ENCODE measurements at places on chromosomes 16 and 17.
A peak's percentile ranks its signal among the peaks of the same experiment; 100 is the strongest.

GRCh38 chr17:2368359-2368758 is 31.1 kb downstream of the SGSM2 start:
- no peak for DNase-seq

DNA sequence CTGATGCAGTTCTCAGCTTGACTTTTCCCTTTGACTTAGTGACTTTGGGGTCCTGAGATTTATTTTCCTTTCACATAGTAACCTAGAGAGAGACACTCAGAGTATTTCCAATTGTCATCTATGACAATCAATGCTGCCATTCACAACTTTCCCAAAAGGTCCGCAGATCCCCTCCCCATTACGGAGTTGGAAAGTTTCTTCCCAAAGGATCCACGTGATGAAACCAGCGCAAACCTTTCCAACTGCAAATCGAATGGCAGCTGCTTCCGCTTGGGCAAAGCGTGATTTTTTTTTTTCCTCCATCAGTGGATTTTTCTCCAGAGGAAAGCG is 538 bp upstream of the FCSK start:
- no peak for DNase-seq

DNA sequence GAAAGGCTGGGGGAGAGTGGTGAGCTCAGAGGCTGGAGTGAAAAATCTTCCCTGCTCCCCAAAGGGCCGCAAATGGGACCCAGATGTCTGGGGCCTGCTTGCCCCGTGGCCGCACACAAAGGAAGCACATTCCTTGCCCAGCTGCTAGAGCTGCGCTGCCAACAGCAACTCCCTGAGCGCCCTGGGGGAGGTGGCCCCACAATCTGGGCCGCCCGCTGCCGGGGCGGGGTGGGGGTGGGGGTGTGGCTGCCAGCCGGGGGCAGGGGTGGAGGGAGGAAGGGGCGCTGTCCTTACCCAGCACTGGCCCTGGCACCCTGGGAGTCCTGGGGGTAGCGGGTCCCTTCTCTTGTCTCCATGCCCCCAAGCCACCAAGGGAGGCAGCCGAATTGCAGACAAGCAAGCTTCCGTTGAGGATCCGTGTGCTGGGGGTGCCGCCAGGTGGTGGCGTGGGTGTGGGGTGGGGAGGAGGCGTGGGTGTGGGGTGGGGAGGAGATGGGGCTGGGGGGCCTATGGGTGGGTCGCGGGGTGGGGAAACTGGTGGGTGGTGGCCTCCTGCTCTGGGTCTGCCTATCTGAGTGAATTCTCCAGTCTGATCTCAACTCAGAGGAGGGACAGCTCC is 48.4 kb upstream of the PABPN1L start:
- no peak for DNase-seq

- DNase-seq: no peak
Observed at GRCh38 chr17:2420176-2420575, 19.3 kb upstream of the MNT start.

- no peak for DNase-seq
Observed at GRCh38 chr16:24493821-24494220, 45.5 kb upstream of the RBBP6 start.

- no peak for DNase-seq
Observed at GRCh38 chr16:51012396-51012795, 138.7 kb downstream of the SALL1 start.

- no peak for DNase-seq
Observed at GRCh38 chr16:87963400-87963799, 12.2 kb downstream of the BANP start.

- no peak for DNase-seq
Observed at GRCh38 chr17:73362697-73363096, 50.9 kb upstream of the CDC42EP4 start.

GRCh38 chr17:77235370-77235941 is 94.7 kb downstream of the SEC14L1 start:
- DNase-seq: peak; percentile 51

DNA sequence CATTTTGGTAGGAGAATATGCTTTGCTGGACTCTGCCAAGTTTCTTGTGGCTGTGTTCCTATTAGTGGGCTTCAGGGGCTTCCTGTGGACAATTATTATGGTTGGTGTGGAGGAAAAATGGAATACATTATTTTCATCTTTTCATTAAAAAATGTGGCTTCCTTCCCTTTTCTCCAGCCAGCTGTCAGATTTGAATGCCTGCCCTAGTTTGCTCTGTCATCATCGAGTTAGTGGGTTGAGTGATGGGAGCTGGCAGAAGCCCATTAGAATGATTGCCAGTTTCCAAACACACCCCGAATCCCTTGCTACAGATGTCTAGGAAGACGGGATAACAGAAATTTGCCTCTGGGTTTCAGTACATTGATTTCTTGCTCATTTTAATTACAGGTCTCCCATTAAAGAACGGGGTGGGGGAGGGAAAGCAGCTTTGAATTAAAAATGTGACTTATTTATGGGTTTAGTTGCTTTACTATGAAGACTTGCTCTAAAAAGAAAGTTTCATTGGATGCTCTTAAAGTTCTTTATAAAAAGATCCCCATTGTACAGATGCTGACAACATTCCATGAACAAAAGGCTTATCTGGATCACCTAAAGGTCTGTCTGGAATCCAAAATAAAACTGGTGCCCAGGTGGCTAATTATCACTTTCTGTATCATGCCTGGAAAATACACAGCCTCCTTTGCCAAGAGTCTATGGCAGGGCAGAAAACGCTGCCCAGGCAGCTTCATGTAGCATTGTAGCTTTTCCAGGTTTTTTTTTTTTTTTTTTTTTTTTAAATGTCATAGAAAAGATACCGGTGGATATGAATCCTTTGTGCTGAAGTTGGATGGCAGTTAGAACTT is 103.6 kb downstream of the PRKCA start:
- no peak for DNase-seq

- no peak for DNase-seq
Observed at GRCh38 chr16:85652431-85653221, 36.1 kb downstream of the GINS2 start.

DNA sequence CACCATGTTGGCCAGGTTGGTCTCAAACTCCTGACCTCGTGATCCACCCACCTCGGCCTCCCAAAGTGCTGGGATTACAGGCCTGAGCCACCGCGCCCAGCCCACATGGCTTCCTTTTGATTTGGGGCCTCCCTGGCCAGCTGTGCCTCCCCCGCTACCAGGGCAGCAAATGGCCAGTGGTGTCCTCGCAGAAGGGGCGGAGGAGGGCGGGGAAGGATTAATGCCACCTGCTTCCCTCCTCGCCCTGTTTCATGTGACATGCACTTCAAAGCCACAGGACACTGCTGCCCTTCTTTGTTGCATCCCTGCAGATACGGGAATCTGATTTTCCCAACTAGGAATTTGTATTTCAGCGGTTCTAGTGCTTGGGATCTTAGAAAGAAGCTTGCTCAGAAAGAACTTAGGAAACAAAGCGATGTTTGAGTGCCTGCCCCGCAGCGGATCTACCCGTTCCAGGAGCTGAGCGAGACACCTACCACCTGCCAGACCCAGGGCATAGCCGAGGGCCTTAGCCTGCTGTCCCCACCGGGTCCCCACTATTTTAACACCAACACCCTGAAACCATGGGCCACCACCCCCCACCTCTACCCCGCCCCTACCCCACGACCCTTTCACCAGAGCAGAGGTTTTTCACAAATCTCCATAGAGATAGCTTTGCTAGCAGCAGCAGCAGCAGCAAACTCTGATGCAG is 37.7 kb upstream of the CCDC182 start:
- no peak for DNase-seq

DNA sequence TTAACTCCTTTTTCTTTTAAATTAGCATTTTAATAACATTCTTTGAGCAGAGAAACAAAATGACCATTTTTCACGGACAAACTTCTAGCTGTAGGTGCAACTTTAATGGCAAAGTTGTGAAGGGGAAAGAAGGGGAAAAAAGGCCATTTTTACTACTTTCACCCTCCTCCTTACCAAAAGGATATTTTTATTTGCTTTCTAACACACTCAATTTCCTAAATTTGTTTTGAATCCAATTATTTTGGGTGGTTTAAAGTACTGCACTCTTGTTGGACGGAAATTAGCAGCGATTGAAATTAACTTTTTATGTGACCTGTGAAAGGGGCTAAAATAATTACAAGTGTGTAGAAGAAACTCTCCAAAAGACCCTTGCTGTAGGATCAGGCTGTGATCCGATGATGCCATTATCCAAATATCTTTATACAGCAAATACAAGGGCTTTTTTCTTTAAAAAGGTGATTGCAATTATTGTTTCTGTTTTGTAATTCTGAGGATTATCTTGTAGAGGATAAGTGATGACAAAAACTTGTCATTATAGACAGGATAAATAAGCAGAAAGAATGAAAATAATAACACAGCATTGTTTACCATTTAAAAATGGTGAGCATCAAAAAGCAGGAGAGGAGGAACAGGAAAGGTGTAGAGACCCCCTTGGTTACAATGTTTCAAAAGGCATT is 42.4 kb downstream of the SNX11 start:
- no peak for DNase-seq

GRCh38 chr17:50625032-50625871 is 9.4 kb upstream of the ABCC3 start:
- DNase-seq: no peak

DNA sequence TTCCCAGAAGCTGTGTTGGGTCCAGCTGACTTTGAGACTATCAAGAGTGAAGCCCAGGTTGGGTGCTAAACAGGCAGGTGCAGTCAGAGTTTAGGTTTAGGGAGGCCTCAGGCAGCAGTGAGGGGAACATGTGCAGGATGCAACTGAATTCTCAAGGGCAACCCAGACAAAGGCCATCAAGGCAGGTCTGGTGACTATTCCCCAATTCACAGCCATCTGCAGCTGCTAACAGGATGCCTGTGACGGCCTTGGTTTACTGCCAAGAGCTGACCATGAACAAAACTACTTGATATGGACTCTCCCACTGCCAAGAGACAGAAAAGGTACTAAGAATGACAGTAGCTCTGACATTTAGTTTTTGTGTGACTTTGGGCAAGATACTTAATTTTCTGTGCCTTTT is 45.2 kb upstream of the BCAR1 start:
- DNase-seq: no peak

- no peak for DNase-seq
Observed at GRCh38 chr16:86428729-86429517, 81.4 kb upstream of the FOXF1 start.

DNA sequence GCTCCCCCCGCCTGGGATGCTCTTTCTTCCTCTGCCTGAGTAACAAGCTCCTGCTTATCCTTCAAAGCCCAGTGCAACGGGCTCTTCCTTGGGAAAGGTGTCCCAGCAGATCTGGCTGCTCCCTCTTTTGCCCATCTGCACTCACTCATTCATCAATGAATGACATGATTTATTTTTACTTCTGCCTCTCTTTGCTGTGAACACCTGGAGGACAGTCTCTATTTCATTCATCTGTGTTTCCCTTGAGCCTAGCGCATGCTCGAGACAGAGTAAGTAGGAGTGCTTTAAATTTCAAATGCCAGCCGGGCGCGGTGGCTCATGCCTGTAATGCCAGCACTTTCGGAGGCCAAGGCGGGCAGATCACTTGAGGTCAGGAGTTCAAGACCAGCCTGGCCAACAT is 22.0 kb upstream of the GINS2 start:
- no peak for DNase-seq

DNA sequence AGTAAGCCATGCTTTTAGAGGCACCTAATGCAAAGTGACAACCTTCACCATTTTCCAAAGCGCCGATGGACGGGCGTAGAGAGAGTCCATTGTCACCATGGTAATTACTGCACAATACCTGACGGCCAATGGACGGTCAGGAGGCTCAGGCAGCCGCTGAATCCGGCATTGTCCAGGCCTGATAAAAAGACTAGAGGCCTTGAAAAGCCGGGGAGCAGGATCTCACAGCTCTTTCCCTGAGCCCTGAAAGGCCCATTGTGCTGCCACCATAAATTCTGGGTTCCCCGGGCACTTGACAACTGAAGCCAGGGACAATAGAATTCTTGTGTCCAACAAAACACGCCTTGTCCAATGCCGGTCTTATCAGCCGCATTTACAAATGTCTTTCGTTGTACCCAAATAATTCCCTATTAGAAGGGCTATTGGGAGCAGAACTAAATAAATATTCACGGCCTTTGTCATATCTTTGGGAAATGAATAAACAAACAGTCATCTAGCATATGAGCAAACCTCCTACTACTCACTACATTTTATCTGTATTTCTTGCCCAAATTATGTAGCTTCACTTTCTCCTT is 62.4 kb downstream of the CDH11 start:
- no peak for DNase-seq

- DNase-seq: no peak
Observed at GRCh38 chr16:85202631-85203461, 90.6 kb upstream of the CIBAR2 start.

- DNase-seq: no peak
Observed at GRCh38 chr16:73996624-73997339, 299.8 kb upstream of the PSMD7 start.

DNA sequence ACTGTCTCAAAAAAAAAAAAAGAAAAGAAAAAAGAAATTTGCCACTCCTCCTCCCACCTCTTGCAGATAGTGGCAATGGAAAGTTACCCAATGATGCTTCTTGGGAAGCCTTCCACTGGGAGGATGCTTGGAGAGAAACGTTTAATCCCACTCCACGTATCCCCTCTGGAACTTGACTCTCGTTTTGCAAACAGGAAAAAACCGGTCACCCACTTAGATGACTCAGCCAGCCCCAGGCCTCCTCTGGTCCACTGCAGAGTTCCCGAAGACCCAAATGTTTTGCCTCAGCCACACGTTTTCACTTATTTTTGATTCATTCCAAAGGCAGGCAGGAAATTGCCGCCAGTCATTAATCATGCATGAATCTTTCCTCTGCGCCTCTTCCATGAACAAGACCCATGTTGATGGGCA is 9.3 kb upstream of the TNFRSF17 start:
- no peak for DNase-seq

GRCh38 chr17:74108126-74108705 is 95.3 kb upstream of the RPL38 start:
- no peak for DNase-seq

DNA sequence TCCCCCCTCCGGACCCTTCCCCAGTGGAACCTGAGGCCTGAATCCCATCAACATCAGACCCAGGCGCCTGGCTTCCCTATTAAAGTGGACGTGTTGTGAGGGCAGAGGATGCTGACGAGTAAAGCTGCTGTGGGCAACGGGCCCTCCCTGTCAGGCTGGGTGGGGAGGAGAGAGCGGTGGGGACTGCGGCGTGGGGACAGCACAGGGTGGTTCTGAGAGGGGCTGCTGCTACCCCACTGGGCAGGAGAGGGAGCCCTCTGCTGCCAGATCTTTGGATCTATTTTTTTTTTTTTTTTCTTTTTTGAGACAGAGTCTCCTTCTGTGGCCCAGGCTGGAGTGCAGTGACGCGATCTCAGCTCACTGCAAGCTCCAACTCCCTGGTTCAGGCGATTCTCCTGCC is 5.9 kb downstream of the CA5A start:
- no peak for DNase-seq
